ENCODE measurements at places on chromosomes 5 and 9.

DNA sequence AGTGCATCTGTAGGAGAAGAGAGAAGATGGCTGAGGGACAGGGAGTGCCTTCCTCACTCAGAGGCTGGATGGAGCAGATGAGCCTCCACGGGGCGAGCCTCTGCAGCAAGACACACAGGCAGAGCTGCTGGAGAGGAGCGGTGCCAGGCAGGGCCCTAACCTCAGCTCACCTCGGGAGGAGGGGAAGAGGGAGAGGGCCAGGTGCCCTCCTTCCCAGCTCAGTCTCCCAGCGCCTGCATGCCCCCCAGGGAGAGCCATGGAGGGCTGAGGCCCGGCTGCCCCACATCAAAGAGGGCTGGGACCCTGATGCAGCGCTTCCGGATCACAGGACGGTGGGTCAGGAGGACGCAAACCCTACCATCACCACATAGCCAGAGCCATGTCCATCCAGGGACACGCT lies 13.6 kb upstream of the SPATA31E1 start:
- DNase-seq: no peak

DNA sequence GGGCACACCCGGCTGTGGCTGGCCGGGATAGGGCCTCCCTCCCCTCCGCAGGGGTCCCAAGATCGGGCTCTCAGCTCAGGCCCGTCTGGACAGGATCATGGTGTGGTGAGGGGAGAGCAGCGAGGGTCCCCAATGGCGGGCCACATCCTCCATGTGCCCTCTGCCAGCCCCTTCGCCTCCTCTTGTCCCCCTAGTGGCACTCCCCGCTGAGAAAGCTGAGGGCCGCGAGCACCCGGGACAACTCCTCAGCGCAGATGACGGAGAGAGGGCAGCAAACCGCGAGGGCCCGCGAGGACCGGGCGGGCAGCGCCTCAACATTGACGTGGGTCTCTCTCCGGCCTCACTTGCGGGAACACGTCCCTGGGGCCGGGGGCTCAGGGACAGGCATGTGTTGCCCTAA lies 24.6 kb downstream of the NKD2 start:
- DNase-seq: no peak

DNA sequence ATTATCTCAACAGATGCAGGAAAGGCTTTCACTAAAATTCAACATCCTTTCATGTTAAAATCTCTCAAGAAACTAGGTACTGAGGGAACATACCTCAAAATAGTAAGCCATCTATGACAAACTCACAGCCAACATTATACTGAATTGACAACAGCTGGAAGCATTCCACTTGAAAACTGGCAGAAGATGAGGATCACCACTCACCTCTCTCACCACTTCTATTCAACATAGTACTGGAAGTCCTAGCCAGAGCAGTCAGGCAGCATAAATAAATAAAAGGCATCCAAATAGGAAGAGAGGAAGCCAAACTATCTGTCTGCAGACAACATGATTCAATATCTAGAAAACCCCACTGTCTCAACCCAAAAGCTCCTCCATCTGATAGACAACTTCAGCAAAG lies 203.6 kb upstream of the GRAMD2B start:
- no peak for DNase-seq

DNA sequence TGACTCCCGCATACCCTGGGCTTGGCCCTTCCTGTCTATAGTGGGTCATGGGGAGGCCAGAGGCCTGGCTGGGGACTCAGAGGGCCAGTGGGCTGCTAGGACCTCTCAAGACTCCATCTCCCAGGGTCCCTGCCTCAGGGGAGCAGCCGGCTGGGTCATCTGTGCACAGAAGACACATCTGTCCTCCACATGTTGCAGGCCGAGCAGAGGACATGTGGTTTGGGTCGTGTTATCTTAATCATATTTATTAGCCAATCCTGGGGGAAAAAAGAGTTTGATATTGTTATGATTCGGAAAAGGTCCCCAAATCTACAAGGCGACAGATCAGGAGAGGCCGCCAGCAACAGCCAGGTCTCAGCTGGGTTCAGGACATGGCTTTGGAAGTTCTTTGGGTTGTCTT lies 14.4 kb downstream of the LMX1B start:
- DNase-seq: no peak

DNA sequence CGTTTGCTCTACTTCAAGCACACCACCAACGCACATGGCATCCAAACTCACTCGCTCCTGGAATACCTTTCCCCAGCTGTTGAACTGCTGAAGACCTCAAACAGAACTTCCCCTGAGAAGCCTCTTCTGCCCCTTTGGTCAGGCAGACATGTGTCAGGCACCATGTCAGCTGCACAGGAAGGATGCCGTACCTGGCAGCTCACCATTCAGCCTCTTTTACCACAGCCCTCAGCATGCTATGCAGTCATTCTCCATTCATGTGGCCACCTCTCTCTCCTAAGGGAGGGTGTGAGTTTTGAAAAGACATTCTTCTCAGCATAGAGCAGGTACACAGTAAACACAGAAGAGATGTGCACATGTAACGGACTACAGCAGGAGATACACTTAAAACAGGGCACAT lies 14.2 kb downstream of the IL4 start:
- no peak for DNase-seq

GRCh38 chr5:52452098-52452497 lies 335.6 kb upstream of the ITGA1 start:
- DNase-seq: no peak

- DNase-seq: no peak
These were observed 324.1 kb downstream of the CDH10 start for GRCh38 chr5:24320643-24321042.

DNA sequence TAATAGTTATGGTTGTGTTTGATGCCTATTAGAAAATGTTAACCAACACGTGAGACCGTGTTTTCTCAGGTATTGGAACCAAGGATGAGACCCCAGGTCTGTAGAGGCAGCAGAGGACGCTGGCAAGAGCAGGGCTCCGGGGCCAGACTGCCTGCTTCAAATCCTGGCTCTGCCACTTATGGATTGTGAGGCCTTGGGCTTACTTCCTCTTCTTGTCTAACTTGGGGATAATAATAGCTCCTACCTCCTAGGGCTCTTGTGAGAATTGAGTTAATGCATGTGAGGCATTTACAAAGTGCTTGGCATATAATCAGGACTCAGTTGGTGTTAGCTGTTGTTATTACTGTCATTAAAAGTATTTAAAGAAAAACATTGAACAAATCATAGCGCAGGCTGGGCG lies 85.5 kb upstream of the PITX1 start:
- no peak for DNase-seq

DNA sequence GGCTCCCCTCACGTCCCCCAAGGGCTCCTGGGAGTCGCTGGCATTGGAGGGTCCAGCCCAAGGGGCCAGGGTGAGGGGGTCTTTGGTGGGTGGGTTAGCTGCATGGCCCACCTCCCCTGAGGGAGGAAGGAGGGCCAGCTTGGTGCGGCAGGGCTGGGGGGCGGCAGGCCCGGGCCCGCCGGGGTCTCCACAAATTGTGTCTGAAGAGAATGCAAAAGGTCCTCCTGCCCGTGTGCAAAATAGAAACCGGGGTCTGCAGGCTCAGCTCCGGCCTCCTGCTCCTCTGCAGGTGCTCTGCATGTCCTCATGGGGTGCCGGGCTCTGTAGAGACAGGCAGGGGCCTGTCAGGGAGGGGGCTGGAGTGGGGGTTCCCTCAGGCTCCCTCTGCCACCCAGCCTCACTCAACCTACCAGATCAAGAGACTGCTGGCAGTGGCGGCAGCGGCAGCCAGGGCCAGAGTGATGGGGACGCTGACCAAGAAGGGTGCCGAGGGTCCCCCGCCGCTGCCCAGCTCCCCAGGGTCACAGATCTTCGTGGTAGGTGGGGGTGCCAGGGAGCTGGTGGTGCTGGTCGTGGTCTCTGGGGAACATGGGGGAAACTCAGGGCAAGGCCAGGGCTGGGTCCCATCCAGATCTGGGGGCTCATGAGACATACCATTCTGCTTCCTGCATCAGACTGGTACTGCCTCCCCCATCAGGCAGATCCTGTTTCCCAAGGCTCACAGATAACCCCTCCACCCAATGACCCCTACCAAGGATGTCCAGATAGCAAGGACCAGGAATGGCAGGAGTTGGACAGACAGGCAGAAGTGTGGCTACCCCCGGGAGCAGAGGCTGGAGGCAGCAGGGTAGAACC lies 29.2 kb upstream of the ENHO start:
- peak; percentile 5 for DNase-seq

GRCh38 chr5:11234501-11234911 lies 473.5 kb upstream of the DAP start:
- DNase-seq: no peak

DNA sequence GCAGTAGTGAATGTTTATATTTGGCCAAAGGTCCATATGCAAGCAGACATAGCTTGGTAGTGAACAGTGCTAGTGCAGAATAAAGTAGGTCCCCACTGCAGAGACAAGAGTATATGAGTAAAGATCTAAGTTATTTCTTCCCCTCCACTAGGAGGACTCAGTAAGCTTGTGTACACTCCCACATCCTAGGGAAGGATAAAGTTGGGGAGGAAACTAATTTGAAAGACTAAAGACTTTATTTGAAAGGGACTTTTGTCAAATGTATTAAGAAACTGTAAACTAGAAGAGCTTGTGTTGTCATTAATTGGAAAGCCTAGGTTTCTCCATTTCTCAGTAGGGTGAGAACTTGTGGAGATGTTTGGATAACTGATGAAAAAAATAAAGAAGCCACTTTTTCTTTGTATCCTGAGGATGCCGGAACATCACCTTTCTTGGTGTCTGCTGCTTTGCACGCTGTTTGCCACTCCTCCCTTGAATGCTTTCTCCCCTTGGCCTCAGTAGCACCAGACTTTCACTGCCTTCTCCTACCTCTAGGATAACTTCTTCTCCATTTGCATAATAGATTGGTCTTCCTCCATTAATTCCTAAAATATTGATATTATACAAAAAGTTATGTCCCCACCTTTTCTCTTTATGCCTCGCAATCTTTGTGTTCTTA lies 329.0 kb downstream of the PARP8 start:
- DNase-seq: no peak

DNA sequence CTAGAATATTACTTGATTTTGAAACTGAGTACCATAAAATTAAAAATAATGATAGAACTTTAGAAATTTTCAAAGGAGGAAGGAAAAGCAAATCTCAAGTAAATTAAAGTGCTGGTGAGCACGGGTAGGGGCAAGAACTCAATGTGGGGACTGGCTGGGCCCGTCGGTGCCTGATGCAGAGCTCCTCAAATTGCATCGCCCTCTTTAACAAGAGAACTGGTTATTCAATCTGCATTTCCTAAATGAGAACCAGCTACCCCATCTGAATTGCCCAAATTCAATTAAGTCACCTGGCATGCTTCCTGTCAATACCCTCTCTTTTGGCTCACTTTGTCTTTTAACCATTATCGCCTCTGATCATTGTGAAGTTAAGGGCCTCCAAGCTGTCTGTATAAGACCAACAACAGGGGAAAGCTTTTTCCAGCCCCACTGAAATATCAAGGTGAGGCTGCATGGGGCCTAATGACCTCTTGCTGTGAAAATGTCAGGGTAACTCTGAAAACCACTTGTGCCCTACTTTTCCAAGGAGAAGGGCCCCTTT lies 316.7 kb downstream of the SLIT3 start:
- DNase-seq: no peak

- DNase-seq: no peak
These were observed 25.0 kb downstream of the CCDC69 start for GRCh38 chr5:151198861-151199260.

DNA sequence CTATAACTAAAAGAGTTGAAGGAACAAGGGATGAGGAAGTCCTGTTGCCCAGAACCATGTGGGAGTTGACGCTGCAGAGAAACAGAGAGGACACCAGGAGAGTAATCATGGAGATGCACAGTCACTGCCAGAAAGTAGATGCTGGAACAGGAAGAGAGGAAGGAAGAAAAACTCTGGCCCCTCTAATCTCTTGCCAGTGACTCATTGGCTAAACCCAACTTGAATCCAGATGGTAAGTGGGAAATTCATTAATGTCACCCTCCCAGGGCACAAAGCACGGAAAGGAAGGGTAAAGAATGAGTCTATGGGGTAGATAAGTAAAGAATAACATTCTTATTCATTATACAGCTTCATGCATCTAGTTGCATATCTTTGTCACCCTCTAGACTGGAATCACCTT lies 631.9 kb downstream of the PRELID2 start:
- DNase-seq: no peak

DNA sequence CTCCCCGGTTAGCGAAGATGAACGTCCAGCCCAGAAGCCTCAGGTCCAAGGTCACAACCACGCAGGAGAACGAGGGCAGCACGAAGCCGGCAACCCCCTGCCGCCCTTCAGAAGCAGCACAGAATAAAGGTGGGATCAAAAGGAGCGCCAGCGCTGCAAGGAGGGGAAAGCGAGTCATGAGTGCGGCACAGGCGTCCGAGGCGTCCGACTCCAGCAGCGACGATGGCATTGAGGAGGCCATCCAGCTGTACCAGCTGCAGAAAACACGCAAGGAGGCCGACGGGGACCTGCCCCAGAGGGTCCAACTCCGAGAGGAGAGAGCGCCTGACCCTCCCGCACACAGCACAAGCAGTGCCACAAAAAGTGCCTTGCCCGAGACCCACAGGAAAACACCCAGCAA lies 5.8 kb downstream of the PPP1R26 start:
- DNase-seq: no peak

GRCh38 chr5:1516615-1517601 lies 6.9 kb downstream of the LPCAT1 start:
- peak; percentile 11 for DNase-seq

DNA sequence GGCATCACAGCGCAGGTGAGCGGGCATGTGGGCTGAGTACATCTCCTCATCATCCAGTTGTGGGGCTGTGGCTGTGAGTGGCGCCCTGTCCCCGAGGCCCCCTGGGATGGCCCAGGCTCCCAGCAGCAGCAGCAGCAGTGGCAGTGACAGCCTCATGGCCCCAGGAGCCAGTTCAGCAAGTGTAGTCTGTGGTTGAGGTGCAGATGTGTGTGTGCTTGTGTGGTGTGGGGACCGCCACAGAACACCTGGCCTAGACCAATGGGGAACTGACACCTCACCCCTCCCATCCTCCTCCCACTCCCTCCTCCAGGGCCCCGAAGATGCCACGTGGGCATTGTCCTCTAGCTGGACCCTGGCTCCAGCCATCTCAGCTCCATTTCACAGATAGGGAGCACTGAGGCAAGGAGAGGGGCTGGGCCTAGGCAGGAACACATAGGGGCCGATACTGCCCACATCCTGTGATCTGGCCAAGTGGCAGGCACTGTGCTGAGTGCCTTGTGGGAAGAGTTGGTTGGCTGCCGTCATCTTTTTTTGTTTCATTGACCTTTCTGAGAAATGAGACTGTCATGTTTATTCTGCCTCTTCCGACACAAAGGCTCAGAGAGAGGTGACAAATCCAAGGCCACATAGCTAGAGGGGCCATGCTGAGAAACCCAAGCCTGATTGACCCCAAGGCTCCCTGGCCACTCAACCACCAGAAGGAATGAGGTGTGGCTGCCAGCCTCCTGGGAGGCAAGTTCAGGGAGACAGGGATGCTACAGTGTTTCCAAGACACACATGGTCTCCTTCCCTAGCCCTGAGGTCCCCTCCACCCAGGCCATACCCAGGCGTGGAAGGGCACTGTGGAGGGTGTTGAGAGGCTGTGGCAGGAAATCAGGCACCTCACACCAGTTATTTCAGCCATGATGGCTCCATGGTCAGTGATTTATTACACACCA lies at the start of gene MZB1:
Gene MZB1 (minus strand): TSS at position 213 of the 938 bp plus-strand sequence. CDS start 57 bp downstream, at position 156.
- DNase-seq: no peak

DNA sequence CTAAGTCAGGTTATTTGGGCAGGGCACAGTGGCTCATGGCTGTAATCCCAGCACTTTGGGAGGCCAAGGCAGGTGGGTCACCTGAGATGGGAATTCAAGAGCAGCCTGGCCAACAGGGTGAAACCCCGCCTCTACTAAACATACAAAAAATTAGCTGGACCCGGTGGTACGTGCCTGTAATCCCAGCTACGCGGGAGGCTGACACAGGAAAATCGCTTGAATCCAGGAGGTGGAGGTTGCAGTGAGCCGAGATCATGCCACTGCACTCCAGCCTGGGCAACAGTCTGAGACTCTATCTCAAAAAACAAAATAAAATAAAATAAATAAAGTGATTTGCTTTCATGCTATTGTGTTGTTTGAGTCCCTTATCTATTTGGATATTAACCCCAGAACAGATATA lies 8.2 kb upstream of the FBXW2 start:
- no peak for DNase-seq

Measured in tibial nerve (tissue), 4 donors.